KG1 (cell line): ENCODE measurements at places on chromosomes 2 and 18.

- DNase-seq = no peak
Observed at GRCh38 chr2:35585972-35586371, 769.6 kb upstream of the CRIM1 start.

DNA sequence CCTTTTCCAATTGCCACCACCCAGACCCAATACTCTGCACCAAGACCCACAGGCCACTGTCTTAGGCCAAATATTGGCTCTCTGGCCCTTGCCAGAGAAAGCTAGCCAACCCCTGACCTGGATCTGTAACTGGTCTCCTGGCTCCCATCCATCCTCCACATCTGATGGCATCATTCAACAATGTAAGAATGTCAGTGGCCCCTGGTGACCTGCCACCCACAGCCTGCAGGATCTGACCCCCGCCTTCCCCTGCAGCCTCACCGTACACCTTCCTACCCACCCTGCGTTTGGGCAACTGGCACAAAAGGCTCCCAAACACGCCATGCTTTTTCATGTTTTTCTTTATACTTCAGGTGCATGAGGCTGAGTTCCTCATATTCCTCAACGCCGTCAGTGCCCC is 60.0 kb upstream of the ASAP2 start:
- no peak for DNase-seq

DNA sequence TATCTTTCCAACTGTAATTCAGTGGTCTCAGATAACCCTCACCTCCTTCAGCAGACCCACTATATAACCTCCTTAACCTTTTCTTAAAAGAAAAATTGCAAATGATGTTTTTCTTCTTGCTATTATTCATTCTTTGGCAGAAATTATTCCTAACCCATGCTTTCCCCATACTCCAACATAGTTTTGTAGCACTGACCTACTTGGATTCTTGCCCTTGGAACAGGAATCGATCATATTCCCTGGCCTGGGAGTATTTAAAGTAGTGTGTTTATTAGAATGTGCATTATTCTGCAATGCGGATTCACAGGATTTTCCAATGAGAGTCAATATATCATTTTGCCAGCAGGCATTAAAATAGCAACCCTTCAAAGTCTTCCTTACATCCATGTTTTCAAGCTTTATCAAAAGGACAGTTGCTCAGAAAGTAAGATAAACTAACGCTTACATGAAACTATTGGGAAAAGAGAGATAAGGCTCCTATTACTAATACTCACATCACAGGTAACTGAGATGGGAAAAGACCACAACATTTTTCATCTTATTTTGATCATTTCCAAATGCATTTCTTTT is 37.4 kb downstream of the CHN1 start:
- DNase-seq = no peak

- DNase-seq = no peak
Observed at GRCh38 chr18:22032392-22032961, 136.9 kb upstream of the GATA6 start.

- DNase-seq = no peak
Observed at GRCh38 chr18:78939105-78939504, 40.5 kb upstream of the SALL3 start.

DNA sequence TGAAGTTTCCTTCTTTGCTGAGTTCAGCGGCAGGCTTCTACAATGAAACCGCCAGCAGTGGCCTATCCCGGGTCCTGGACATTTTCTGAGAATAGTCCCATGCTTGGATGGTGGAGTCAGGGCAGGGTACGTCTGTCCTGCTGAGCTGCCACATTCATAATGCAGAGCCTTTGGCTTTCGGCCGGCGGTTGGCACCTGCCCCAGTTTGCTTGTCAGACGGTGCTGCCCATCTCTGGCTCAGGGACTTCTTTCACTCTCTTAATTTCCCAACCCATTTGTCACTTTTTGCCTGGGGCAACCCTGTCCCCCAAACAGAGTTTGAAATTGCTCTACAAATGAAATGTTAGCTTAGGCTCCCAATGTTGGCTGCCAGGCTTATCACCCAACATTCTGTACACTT is 57.2 kb downstream of the SOX11 start:
- no peak for DNase-seq

GRCh38 chr2:71339685-71340084 is 8.1 kb downstream of the ZNF638 start:
- no peak for DNase-seq

DNA sequence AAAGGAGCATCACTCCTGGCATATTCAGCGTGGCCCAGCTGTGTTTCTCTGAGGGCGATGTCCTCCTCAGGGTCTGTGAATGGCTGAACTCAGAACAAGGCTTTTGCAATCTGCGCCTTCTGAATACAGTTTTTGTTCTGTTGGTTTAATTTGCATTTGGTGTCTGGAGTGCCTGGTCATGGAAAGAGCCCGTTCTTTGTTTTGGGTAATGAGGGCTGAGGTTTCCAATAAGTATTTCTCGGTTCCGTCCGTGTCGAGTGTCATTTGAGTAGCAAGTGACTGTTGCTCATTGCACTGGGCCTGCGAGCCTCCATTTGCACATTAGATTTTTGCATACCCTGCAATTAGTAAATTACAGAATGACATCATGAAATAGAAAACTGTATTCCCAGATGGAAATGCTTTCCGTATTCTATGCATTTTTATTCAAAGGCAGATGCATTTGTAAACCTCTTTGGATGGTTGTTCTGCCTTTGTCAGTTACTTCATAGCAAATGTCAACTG is 57.3 kb downstream of the NEDD4L start:
- no peak for DNase-seq

- no peak for DNase-seq
Observed at GRCh38 chr2:58045580-58046334, 849 bp upstream of the VRK2 start.

- DNase-seq = no peak
Observed at GRCh38 chr18:5914951-5915350, 19.6 kb upstream of the TMEM200C start.

- DNase-seq = no peak
Observed at GRCh38 chr18:76497021-76497420, 2.0 kb upstream of the ZNF516 start.
